Natural killer cell (primary cell): ENCODE measurements at places on chromosomes 11 and 22.

DNA sequence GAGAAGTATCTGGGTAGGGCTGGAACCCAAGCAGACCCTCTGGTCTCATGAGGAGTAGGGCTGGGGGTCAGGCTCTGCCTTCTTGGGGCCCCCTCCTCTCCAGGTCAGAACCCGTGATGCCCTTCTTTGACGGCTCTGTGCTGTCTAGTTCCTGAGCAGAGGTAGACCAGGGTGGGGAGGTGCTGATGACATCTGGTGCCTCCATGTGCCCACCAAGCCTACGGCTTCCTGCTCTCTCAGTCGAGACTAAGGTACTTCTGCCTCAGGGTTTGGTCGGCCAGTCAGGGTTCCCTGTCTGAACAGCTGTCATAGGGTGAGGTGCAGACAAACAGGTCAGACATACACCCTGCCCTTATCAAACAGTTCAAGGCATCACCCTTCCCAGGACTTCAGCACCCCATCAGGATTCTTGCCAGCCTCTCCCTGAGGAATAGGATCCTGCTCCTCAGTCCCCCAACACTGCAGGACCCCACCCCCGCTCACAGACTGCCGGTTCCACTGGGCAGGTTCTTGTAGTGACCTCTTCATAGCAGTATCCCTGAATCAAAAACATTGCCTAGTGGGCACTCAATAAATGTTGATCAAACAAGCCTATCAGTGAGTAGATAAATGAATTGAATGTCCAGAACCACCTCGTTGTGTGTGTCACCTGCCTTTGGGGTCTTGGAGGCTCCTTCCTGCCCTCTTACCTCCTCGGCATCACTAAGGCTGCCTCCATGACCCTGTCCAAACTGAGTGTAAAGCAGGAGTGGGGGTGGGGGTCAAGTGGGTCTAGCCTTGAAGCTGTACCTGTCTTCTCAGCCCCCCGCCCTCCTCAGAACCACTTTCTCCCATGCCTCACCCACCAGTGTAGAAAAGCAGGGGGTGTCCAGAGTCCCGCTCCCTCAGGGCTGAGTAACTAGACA, 158.2 kb downstream of the BUD13 start:
- DNase-seq, result no peak

DNA sequence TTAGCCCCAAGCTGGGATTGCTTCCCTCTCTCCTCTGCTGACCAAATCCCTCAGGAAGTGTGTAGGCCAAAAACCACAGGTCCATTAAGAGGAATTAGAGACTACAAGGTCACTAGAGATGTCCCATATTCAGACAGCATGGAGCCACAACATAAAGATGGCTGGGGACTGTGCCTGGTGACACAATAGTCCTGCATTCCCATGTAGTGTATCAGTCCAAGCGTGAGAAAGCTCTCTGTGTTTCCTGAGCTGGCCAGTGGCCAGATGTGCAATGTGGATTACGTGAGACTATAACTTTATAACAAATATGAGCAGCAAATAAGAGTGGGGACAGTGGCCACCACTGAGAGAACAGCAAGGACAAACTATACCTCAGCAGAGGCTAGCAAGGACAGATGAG, 7.6 kb upstream of the MS4A10 start:
- no peak for DNase-seq

DNA sequence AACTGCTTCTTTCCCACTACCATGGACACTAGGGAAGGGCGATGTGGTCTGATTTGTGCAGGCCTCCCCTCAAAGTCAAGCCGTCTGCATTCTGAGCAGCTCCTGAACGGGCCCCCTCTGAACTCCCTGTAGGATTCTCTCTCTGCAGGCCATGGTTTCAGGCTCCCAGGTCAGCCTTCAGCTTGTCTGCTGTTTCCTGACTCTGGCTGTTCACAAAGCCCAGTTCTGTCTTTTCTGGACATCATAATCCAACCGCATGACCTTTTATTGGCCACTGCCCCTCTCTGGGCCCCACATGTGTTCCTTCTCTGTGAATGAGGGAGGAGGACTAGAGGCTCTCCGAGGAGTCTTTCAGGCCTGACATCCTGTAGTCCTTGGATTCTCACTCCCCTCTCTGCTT, 161.0 kb downstream of the FEZ1 start:
- no peak for DNase-seq

- peak; percentile 29 for DNase-seq
These were observed 11.1 kb upstream of the CBX6 start for GRCh38 chr22:38882972-38883622.

GRCh38 chr22:23033116-23033905, 37.0 kb upstream of the GNAZ start:
- no peak for DNase-seq

- no peak for DNase-seq
These were observed 3.5 kb upstream of the CD5 start for GRCh38 chr11:61098778-61099177.

- DNase-seq, result no peak
These were observed 219.9 kb upstream of the UBASH3B start for GRCh38 chr11:122435540-122436187.

DNA sequence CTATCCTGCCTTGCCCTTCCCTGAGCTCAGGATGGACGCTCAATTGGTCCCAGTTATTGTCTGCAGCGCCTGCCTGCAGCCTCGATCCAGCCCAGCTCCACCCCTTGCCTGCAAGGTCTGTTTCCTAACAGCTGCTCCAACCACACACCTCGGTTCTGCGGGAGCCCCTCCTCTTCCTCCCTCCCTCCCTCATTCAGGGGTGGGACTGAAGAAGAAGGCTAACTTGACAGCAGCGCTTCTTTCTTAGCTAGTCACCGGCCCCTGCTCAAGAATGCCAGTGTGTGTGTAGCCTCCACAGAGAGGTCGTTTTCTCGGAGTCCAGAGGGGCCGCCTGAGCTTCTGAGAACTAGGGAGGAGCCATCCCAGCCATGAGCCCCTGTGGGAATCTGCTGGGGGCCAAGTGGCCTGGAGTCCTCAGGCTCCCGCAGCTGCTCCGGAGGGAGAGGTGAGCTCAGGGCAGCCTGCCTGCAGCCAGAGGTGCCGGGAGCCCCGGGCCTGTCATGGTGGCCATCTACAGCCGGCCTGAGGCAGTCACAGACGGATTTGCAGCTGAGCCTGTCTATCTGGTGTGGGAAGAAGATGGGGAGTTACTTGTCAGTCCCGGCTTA, 36.1 kb downstream of the LIMK2 start:
- DNase-seq, result peak; percentile 83

- peak; percentile 13 for DNase-seq
These were observed 10.3 kb downstream of the TNNT3 start for GRCh38 chr11:1929621-1930461.

GRCh38 chr11:1559111-1559951, 12.7 kb downstream of the DUSP8 start:
- DNase-seq, result peak; percentile 19

- no peak for DNase-seq
These were observed 298.7 kb upstream of the NCAM1 start for GRCh38 chr11:112662554-112662953.

GRCh38 chr22:24526191-24526590, 28.7 kb downstream of the GUCD1 start:
- no peak for DNase-seq

DNA sequence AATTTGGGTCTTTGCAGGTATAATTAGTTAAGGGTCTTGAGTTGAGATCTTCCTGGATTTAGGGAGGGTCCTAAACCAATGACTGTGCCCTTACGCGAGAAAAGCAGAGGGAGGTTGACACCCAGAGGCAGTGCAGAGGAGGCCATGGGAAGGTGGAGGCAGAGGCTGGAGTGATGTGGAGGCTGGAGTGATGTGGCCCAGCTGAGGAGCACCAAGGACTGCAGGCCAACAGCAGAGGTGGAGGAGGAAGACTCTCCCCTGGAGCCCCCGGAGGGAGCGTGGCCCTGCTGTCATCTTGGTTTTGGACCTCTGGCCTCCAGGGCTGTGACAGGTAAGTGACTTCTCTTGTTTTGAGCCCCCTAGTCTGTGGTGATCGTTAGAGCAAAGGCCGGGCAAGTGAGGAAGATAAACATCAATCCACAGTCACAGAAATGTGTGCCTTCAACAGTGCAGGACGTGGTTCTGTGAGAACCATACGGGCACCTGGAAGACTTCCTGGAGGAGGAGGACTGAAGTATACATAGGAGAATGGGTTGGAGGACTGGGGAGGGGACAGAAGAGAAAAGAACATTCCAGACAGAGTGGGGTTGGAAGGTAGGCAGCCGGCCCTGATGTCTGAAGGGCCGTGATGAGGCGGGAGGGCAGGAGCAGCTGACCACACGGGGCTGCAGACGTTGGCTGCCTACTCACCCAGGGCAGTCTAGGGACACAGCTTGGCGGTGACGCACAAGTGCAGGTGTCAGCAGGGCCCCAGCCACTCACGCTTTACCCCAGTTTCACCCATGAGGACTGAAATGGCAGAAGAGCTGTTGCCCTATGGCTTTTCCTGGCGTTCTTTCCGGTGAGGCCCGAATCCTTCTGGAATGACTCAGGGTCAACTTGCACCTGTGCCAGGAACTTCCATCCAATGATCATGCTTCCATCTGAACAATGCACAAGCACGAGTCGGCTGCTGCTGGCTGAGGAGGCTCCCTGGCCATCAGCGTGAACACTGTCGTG, 270.2 kb downstream of the CTTN start:
- DNase-seq, result no peak

GRCh38 chr11:121483805-121484480, 31.2 kb upstream of the SORL1-AS1 start:
- DNase-seq, result no peak

DNA sequence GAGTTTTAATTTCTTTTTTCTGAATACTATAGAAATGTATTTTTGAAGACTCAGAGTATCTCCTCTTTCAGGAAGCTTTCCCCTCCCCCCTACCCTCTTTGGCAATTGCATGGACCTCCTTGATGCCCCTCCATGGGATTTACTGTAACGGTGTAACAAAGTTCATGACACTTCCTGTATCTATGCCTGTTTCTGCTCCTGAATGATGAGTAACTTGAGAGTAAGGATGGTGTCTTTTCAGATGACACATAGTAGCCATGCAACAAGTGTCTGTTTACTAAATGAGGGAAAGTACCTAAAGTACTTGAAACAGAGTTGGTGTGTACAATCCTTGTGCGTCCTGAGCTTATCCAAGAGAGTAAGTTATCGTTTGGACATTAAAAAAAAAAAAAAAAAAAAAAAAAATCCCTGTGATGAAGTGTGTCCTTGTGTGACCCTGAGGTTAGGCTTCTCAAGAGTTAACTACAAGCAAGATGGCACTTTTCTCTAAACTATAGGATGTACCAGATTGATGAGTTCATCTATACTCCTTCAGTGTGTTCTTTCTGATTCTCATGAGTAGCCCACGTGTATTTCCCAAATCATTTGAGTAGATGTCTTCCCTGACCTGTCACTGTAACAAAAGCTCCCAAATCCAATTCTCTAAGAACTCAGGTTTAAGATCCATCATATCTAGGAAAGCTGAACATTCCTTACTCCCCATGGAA, 7.4 kb downstream of the ETS1 start:
- DNase-seq, result peak; percentile 33

- DNase-seq, result peak; percentile 64
These were observed 37.9 kb downstream of the NECTIN1 start for GRCh38 chr11:119691020-119691666.

- no peak for DNase-seq
These were observed 113.8 kb downstream of the NECTIN1 start for GRCh38 chr11:119615003-119615881.

DNA sequence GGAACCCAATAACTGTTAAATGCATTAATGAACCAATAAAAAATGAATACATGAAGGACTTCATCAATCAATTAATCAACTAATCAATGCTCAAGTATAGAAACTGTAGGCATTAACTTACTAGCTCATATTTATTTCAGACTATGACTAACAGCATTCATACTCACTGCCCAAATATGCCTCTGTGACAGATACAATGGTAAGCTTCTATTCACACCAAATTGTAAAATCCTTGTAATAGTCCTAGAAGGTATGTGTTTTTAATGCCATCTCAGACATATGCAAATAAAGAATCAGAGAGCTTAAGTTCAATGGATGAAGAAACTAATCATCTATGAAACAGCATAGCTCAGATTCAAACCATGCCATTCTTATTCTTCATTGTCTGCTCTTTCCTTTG, 1253.6 kb upstream of the TENM4 start:
- no peak for DNase-seq

DNA sequence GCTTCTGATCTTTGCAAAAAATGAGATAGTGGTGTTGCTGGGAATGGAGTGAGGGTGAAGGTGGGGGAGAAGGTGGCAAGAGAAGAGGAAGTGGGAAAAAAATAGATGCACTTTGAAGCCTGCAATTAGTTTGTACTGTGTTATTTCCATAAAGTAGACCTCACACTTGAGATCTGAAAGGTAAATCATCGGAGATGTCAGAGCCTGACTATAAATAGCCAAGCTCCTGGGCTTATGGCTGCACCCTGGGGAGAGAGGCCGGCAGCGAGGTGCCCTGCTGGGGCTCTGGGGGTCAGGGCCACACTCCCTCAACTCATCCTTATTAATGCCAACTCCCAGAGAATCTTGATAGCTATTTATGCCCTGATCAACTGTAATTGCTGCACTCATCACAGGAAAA, 134.4 kb downstream of the NXPE2 start:
- no peak for DNase-seq
